ENCODE measurements at places on chromosomes 1 and 21.

- no peak for DNase-seq
Observed at GRCh38 chr21:38809198-38809878, 3.6 kb downstream of the ETS2 start.

GRCh38 chr1:84996846-84997666, at the start of gene MCOLN2:
Gene MCOLN2, minus strand, starts transcription at chr1:84997113. Its CDS starts 241 bp downstream, at chr1:84996872.
- DNase-seq, result peak; percentile 57

DNA sequence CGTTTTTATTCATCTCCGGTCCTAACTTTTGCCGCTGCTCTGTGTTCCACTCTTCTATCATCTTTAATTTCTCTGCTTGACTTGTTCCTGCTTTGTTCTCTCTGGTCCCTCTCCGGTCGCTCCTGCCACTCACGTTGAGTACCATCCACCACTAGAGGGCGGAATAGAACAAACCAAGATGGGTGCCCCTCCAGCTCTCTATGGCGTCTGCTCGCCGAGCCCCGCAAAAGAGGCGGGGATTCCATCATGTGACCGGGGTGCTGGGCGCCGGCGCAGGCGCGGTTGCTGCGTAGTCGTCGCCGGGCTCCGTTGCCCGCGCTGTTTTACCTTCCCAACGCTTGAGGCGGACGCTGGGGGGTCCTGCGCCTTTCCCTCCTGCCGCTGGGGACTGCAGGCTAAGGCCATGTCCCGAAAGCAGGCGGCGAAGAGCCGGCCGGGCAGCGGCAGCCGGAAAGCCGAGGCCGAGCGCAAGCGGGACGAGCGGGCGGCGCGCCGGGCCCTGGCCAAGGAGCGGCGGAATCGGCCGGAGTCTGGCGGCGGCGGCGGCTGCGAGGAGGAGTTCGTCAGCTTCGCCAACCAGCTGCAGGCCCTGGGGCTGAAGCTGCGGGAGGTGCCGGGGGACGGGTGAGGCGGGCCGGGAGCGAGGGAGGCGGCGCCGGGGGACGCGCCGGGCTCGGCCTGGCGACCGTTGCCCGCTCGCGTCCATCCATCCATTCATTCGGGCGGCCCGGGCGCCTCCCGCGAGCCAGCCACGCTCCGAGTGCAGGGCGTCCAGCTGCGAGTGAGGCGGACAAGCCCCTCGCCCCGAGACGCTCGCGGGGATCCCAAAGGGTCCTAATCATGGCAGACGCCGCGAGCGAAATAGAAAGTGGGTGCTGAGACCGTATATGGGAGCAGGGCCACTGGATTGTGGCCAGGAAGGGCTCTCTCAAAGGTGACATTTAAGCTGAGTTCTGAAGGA, at the start of gene OTUD3:
Gene OTUD3, plus strand, starts transcription at position 285 of the 961 bp plus-strand sequence. Its CDS starts 119 bp downstream, at position 404.
- DNase-seq, result peak; percentile 97

GRCh38 chr1:110087812-110088738, 17.6 kb upstream of the ALX3 start:
- peak; percentile 74 for DNase-seq

DNA sequence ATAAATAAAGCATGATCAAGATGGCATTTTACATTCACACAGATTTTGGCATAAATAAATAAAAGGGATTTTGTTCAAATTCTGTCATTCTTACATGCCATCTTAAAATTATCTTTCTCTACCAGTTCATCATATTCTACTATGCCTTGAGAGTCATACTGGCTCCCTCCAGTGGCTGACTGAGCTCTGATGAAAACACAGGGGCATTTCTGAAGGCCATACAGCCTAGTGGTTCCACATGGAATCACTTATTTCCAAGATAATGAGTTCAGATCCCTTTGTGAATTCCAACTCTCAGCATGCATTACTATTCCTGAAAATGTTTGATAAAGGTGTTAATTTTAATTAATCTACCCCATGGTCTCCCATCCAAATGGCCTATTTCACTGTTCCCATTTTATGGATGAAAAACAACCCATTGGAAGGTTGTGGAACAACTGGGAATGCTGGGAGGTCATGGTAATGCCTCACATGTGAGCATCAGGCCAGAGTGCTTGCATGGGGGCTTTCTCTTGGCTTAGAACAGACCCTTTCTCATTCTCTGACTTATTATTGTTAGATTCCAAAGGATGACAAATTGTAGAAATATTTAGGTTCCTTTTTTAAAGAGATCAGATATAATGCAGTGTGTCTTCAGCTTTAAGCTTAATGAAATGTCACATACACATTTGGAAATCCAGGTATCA, 622.4 kb upstream of the PKN2 start:
- peak; percentile 72 for DNase-seq

- DNase-seq, result peak; percentile 99
Observed at GRCh38 chr1:67570486-67571143, 114.4 kb upstream of the GADD45A start.

All from ELR (cell line).